ENCODE measurements at places on chromosomes 6 and 20. TPM values are rescaled to one million over a fixed set of nuclear protein-coding genes. Genes with fewer than 3 reads are reported as not detected.

Gene MCHR2
- total RNA-seq, result not detected

Gene TMEM200A
- total RNA-seq, result 23.2 TPM

Gene FAM209B
- not detected for total RNA-seq

Gene MUC22
- total RNA-seq, result not detected

Gene TMEM14A
- total RNA-seq, result 50.5 TPM

Gene RBBP8NL
- total RNA-seq, result not detected

Gene ANKRD66
- total RNA-seq, result not detected

Gene RAET1E
- total RNA-seq, result 11.3 TPM

Gene CST3
- 193 TPM for total RNA-seq

Gene UBD
- not detected for total RNA-seq

Gene TNXB
- 0.10 TPM for total RNA-seq

Gene RSPO3
- total RNA-seq, result 0.11 TPM

Gene RING1
- total RNA-seq, result 37.0 TPM

Data from HT1080 (cell line).